T-helper 2 cell treated with Interferon-gamma antibody and Interleukin-4, amounts not matched to agents 100 ng/mL and 5 ng/mL, for 36 hours (primary cell): ENCODE measurements at places on chromosomes 7 and 10. TPM values are rescaled to one million over a fixed set of nuclear protein-coding genes. Genes with fewer than 3 reads are reported as not detected.

The IFIT2 gene
- total RNA-seq = 4.7 and 5.9 TPM in 2 replicates

The LRRTM3 gene
- total RNA-seq = not detected in 2 replicates

The EVX1 gene
- not detected in 2 replicates for total RNA-seq

The NEUROD6 gene
- not detected in 2 replicates for total RNA-seq

The TMEM196 gene
- not detected in 2 replicates for total RNA-seq

The MAT1A gene
- not detected in 2 replicates for total RNA-seq

The APBB1IP gene
- 66.2 and 67.2 TPM in 2 replicates for total RNA-seq

The MBL2 gene
- not detected in 2 replicates for total RNA-seq

The IKZF1 gene
- 473 and 486 TPM in 2 replicates for total RNA-seq

The SMO gene
- total RNA-seq = 0.05 and 0.14 TPM in 2 replicates

The TPST1 gene
- total RNA-seq = 0.48 and 0.55 TPM in 2 replicates

The GLI3 gene
- not detected in 2 replicates for total RNA-seq

The TMEM184A gene
- total RNA-seq = not detected in 2 replicates

The SUGCT gene
- total RNA-seq = 0.34 TPM in 1 of 2 replicates, not detected in the other

The FKBP6 gene
- total RNA-seq = not detected in 2 replicates

The PRPS1L1 gene
- not detected in 2 replicates for total RNA-seq

The METTL27 gene
- total RNA-seq = 2.6 and 2.7 TPM in 2 replicates

The ANKRD7 gene
- not detected in 2 replicates for total RNA-seq

The MCU gene
- 12.2 and 12.5 TPM in 2 replicates for total RNA-seq

The TLX1 gene
- not detected in 2 replicates for total RNA-seq

The SLC18A3 gene
- not detected in 2 replicates for total RNA-seq

The ARHGAP19 gene
- 38.0 and 41.3 TPM in 2 replicates for total RNA-seq

The BAZ1B gene
- 103 and 105 TPM in 2 replicates for total RNA-seq

The CTNNA3 gene
- total RNA-seq = 0.32 TPM in 1 of 2 replicates, not detected in the other

The AUTS2 gene
- total RNA-seq = 2.9 and 3.3 TPM in 2 replicates

The NMT2 gene
- total RNA-seq = 50.1 and 56.2 TPM in 2 replicates

The FANK1 gene
- total RNA-seq = 0.14 TPM in 1 of 2 replicates, not detected in the other

The PLAC9 gene
- total RNA-seq = not detected in 2 replicates

The VSTM4 gene
- 0.14 and 0.27 TPM in 2 replicates for total RNA-seq

The DDC gene
- total RNA-seq = 0.55 TPM in 1 of 2 replicates, not detected in the other

The GPER1 gene
- total RNA-seq = 0.14 and 0.25 TPM in 2 replicates

The CASD1 gene
- total RNA-seq = 12.5 and 17.1 TPM in 2 replicates

The TMEM176B gene
- total RNA-seq = not detected in 2 replicates

The BMPR1A gene
- 9.6 and 10.0 TPM in 2 replicates for total RNA-seq

The ZNF248 gene
- total RNA-seq = 9.0 and 9.9 TPM in 2 replicates

The CAMK2B gene
- 0.27 and 0.30 TPM in 2 replicates for total RNA-seq

The AS3MT gene
- 0.36 TPM in 1 of 2 replicates, not detected in the other for total RNA-seq

The OR2A42 gene
- 0.16 TPM in 1 of 2 replicates, not detected in the other for total RNA-seq

The SUN1 gene
- total RNA-seq = 61.3 and 63.3 TPM in 2 replicates

The LRRC18 gene
- not detected in 2 replicates for total RNA-seq

The STAG3 gene
- total RNA-seq = 19.2 and 21.7 TPM in 2 replicates

The UNC5B gene
- total RNA-seq = not detected in 2 replicates

The ERVW-1 gene
- not detected in 2 replicates for total RNA-seq
